GM06990 (cell line): ENCODE measurements at places on chromosomes 16 and 17.
A peak's percentile ranks its signal among the peaks of the same experiment; 100 is the strongest.

GRCh38 chr16:19555938-19556771 lies 652 bp downstream of the VPS35L start:
- no peak for DNase-seq

GRCh38 chr17:72396121-72396520 lies 275.3 kb downstream of the SOX9 start:
- no peak for DNase-seq

DNA sequence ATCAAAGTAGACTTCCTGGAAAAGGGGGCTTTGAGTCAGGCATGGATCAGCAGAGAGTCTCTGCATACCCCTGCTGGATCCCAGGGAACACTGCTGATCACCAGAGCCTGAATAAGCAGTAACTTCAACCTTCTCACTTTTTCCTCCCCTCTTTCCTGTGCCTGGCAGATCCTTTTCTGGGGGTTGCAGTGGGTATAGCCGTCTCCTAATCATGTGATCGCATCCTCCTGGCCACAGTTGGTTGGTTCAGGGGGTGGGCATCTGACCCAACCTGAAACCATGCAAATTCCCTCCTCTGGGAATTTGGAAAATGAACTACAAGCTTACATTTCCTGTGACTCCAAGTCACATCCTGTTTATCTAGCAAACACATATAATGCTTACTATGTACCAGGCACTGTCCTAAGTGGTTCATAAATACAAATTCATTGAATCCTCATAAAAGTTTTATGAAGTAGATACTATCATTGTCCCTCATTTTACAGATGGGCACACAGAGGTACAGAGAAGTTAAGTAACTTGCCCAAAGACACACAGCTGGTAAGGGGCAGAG lies 120.3 kb downstream of the AXIN2 start:
- DNase-seq, result no peak

- no peak for DNase-seq
Measured at GRCh38 chr16:67930678-67931211, 917 bp downstream of the CTRL start.

DNA sequence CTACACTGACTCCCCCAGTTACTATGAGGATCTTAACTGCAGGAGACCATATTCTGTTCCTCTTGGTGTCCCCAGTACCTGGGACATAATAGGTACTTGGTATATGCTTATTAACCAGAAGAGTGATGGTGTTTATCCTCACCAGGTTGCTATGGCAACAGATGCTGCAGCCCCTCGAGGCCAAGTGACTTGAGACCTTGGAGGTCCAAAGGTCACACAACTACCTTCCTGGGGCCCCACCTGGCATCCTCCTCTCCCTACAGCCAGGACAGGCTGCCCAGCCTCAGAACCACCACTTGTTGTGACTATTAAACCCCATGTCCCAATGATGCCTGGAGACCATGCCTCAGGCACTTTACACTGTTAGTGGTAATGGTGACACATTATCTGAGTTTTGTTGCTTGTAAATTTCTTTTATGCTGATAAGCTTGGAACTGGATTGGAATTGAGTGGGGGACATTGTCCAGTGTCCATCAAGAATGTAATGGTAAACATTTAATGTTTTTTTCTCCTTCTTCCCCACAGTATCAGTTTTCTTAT lies 189.4 kb downstream of the CCDC182 start:
- no peak for DNase-seq

- no peak for DNase-seq
Measured at GRCh38 chr17:75922963-75923874, 17.6 kb downstream of the FBF1 start.

DNA sequence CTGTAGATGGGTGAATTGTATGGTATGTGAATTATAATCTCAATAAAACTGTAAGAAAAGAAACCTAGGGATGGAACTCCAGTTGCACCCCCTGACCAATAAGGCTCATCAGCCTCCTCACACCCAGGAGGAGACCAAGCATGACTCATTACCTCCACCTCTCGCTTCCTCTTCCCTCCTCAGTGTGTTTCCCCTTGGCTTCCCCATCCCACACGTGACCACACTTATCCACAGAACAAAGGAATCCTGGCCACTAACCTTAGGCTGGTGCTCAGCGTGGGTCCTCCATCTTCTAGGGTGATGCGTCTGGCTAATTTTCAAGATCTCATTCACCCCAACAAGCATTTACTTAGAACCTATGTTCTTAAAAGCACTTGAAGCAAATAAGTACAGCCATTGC lies 36.2 kb upstream of the MAP3K14 start:
- peak; percentile 63 for DNase-seq

DNA sequence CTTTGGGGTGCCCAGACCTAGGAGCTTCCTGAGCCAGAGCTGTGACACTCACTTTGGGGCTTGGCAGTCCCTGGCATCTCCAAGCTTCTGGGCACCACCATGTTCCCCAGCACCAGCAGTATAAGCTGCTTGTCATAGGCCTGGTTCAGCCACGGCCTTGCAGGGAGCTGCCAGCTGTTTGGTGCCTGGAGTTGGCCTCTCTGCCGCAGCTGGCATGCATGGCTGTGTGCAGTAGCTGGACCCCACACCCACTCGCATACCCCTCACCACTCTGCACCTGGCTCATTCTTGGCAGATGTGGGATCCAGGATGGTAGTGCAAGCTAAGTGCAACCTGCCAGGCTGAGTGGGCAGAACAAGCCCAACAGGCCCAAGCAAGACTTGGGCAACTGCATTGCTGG lies 73.4 kb upstream of the BRD7 start:
- DNase-seq, result no peak

- DNase-seq, result peak; percentile 53
Measured at GRCh38 chr17:45225051-45225700, 3.5 kb downstream of the FMNL1 start.

- no peak for DNase-seq
Measured at GRCh38 chr17:2155573-2155972, 100.7 kb downstream of the HIC1 start.

DNA sequence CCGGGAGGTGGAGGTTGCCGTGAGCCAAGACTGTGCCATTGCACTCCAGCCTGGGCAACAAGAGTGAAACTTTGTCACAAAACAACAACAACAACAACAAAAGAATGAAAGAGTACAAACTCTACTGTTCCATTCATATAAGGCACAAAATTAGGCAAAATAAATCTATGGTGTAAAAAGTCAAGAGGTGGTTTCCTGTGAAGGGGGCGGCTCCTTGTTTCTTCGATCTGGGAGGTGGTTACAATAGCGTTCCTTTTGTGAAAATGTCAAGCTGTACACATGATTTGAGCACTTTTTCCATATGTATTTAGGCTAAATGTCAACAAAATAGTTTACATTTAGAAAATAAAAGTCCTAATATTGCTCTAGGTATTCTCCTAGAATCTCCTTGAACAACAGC lies 6.9 kb downstream of the SIAH1 start:
- DNase-seq, result no peak

- no peak for DNase-seq
Measured at GRCh38 chr17:10648956-10649355, 8.2 kb downstream of the MYH3 start.

GRCh38 chr16:45454-45853 lies 8.0 kb downstream of the POLR3K start:
- DNase-seq, result no peak

DNA sequence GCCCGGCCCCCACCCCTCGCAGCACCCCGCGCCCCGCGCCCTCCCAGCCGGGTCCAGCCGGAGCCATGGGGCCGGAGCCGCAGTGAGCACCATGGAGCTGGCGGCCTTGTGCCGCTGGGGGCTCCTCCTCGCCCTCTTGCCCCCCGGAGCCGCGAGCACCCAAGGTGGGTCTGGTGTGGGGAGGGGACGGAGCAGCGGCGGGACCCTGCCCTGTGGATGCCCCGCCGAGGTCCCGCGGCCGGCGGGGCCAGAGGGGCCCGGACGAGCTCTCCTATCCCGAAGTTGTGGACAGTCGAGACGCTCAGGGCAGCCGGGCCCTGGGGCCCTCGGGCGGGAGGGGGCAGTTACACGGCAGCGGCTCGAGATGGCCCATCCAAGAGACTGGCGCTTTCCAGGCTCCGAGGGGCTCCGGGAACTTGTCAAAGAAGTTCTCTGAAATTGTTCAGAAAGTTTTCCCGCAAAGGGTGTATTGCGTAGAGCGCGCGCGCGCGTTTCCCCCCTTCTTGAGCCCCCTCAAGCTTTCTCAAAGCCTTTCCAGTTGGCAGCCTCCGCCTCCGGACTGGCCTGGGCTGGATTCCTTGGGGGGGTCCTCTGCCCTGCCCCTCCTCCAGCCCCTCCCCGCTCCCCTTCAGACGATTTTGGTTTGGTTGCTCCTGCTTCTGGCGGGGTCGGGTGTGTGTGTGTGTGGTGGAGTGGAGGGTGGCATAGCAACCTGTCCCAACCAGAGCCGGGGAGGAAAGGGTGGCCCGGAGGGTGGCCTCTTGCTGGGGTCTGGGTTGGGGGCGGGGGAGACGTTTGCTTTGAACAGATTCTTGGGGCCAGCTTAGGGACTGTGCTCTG lies 504 bp downstream of the ERBB2 start:
- DNase-seq, result no peak

GRCh38 chr16:66008136-66008535 lies 358.4 kb upstream of the CDH5 start:
- DNase-seq, result no peak

- DNase-seq, result no peak
Measured at GRCh38 chr17:66398617-66399016, 96.2 kb downstream of the PRKCA start.

DNA sequence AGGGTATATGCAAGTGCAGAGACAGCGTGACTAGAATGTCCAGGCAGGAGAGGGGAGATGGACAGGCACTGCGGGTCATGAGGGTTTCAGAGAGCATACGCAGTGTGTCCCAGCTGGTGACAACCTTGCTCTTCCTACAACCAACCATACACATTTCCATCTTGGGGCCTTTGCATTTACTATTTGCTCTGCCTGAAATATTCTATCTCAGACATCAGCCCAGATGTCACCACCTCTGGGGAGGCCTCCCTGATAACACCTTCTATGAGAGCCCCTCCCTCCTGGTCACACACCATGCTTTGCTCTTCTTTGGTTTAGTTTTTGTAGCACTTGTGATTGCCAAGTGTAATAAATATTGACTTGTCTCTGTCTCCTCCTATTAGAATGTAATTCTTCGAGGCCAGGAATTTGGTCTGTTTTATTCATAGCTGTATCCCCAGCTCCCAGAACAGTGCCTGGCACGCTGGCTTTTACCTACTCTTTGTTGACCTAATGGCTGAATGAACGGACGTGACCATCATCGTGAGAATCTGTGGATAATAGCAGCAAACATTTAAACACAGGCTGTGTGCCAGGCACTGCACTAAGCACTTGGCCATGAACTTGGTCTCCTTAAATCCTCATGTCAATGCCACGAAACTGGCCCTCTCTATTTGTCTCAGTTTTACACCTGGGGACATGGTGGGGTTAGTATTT lies 51.9 kb downstream of the PLCG2 start:
- no peak for DNase-seq

- no peak for DNase-seq
Measured at GRCh38 chr17:34141590-34141989, 113.5 kb upstream of the CCL2 start.

DNA sequence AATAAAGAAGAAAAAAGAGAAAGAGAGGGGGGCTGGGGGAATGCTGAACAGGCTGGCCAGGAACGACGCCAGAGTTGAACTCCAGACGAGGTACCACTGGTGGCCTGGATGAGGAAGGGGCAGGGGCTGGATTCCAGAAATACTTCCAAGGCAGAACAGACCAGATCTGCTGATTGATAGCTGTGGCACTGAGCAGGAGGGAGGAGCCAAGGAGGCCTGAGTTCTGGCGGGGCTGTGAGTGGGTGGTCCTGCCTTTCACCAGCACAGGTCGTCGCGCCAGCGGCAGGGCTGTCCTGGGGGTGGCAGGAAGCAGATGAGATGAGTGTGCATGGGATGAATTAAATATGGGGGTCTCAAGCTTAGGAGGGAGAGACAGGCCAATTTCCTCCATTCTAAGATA lies 5.5 kb downstream of the CCDC42 start:
- DNase-seq, result no peak

- no peak for DNase-seq
Measured at GRCh38 chr16:27347930-27348685, 34.3 kb downstream of the IL4R start.

DNA sequence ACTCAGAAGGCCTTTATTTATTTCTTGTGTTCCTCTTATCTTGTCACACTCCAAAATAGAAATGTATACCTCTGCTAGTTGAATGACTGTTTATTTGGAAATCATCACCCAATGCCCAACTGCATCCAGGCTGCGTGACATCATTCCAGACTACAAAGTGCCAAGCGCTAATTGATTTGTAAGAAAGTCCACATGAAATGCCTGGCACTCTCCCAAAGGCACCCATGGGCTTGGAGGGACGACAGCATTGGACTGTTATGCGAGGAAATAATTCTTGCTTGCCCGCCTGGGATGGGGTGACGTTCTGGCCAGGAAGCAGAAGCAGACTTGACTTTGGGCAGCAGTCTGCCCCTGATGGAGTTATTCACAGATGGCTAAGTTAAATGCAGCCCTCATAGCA lies 165.9 kb downstream of the CDH13 start:
- no peak for DNase-seq

- no peak for DNase-seq
Measured at GRCh38 chr16:66509576-66509975, 40.3 kb downstream of the TK2 start.

DNA sequence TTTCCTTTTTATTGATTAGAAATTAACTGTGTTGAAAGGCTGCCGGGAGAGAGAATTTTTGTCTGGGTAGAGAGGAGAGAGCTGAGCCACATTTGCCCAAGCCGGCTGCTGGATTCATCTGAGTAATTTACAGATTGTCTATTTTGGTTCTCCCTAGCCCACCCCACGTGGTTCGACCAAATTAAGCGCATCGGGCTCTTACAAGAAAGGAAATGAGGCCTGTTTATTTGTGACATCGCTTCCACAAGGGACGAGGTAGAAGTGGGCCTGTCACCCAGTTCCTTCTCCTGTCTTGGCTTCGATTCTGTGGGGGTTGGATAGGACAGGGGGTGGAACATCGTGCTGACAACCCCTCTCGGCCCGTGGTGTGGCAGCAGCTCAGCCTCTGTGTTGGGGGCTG lies 42.9 kb downstream of the SYT17 start:
- peak; percentile 78 for DNase-seq

DNA sequence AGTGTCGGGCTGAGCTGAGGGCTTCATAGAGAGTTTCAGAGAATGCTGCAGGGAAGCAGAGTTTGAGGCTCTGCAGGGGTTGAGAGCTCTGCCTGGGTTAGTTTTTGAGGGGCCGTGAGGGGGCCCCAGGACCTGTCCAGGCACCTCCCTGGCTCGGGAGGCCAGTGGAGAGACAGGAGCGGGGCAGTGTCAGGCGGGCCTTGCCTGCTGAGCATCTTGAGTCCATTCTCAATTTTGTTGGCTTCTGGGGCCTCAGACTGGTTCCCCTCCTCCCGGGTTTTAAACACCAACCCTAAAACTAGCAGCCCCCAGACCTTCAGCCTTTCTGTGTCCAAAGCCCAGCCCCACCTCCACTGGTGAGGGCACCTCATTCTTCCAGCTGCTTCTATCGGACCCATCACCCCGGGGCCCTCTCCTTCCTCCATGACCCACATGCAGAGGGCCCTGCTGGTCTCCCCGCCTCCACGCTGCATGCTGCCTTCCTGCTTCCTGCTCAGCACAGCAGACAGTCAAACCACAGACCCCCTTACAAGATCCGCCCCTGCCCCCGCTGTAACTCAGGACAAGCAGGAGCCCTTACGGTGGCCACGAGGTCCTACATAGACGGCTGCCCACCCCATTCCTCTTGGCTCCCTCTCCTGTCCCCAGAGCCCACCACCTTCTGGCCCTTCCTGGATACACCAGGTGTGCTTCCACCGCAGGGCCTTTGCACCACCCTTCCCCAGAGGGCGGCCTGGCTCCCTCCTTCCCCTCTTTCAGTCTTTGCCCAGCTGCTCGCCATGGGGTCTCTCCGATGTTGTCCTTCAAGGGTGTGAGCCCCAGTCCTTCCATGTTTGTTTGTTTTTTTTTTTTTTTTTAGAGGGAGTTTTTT lies 3.8 kb downstream of the RNF213 start:
- peak; percentile 57 for DNase-seq

- no peak for DNase-seq
Measured at GRCh38 chr17:4609761-4610160, 25.4 kb downstream of the SMTNL2 start.
